ENCODE measurements at places on chromosomes 6 and 20. TPM values are rescaled to one million over a fixed set of nuclear protein-coding genes. Genes with fewer than 3 reads are reported as not detected.

TOX2 gene
- 8.5 TPM for total RNA-seq

CDKN1A gene
- total RNA-seq: 369 TPM

RAET1G gene
- total RNA-seq: 9.8 TPM

PEDS1 gene
- 46.3 TPM for total RNA-seq

CAGE1 gene
- not detected for total RNA-seq

NKX2-4 gene
- not detected for total RNA-seq

ADTRP gene
- total RNA-seq: not detected

CST7 gene
- not detected for total RNA-seq

TSHZ2 gene
- not detected for total RNA-seq

FLRT3 gene
- total RNA-seq: 1.3 TPM
